GM19239 (cell line): ENCODE measurements at places on chromosomes 6 and 20.
A peak's percentile ranks its signal among the peaks of the same experiment; 100 is the strongest.

DNA sequence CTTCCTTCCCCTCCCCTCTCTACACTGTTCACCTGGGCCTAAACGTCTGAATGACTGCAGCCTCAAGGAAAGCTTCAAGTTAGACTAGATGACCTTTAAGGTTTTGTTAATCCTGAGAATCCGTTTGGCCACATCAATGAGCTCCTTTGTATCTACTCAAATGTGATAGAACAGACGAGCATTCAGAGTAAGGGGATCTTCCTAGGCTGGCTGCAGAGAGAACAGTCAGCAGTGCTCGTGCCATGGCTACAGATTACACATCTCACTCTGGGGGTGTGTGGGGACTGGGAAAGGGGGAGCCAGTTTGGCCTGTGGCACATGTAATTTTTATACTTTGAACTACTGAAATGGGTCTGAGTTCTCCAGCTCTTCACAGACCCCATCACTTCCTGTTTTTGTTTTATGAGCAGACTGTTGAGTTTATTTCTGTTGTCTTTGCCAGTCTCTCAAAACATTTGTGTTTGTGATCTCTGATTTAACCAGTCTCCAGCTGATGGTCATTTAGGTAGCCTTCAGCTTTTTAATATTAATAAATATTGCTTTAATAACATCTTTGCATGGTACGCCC lies 50.9 kb downstream of the KCNS1 start:
- DNase-seq, result no peak

DNA sequence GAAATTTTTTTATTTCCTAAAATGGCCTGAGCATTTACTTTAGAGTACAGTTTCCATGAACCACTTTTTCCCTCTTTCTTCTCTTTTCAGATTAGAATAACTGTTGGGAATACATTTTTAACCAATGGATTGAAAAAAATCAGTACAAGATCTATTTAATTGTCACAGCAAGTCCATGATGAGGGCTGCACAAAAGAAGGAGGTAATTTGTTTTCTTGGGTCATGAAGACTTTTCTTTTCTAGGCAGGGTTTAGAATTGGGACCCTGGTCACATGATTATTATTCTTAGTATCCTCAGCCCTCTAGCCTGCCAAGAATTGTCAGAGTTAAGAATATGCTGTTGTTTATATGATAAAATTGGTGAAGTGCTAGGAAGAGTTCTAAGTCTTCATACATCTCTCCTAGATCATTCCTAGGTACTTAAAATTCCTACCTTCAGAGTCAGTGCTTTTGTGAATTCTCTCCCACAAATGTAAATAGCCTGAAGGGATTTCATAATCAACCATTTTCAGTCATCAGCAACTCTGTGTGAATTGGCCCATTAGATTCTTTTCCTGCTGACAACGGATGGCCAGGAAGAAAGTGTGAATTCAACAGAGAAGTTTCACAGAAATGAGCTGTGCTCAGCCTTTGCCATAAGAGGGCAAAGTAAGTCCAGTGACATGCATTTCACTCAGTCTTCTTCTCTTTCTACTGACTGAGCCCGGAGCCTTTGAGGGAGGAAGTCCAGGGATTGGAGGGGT lies 32.4 kb upstream of the TPBG start:
- no peak for DNase-seq

DNA sequence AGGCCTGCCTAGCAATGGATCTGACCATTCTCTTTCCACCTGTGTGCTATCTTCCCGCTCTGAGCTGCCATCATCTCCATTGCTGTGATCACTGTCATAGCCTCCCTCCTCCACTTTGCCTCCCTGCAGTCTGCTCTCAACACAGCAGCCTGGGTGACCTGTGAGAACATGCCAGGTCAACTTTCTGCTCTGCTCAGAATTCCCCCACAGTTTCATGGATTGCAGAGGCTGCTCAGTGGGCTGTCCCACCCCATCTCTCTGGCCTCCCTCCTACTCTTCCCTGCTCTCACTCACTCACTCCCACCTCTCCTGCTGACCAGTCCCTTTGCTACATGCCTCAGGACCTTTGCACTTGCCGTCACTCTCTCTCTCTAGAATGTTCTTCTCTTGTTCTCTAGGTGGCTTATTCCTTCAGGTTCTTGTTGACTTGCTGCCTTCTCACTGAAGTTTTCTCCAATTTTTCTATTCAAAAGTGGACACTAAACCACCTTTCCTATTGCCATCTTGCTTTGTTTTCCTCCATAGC lies 159.9 kb downstream of the CD83 start:
- DNase-seq, result no peak

DNA sequence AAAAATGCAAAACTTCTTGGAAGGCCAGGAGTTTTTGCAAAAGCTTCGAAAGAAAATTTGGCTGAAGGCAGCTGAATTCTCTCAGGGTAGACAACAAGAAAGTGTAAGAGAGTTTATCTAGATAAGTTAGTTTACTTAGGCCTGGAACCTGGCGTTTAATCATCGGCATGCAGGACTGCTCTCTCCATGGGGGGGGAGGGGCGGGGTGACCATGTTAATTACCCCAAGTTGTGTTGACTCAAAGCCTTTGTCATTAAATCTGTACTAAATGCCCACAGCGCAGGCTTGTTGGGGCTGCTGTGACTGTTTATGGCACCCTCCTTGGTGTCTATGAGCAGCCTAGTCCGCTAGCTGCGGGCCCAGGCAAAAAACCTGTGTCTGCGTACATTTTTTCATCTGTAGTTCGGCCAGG lies 20.1 kb upstream of the ZNF451 start:
- DNase-seq, result no peak

GRCh38 chr6:110101885-110102284 lies 77.6 kb downstream of the WASF1 start:
- DNase-seq, result no peak

DNA sequence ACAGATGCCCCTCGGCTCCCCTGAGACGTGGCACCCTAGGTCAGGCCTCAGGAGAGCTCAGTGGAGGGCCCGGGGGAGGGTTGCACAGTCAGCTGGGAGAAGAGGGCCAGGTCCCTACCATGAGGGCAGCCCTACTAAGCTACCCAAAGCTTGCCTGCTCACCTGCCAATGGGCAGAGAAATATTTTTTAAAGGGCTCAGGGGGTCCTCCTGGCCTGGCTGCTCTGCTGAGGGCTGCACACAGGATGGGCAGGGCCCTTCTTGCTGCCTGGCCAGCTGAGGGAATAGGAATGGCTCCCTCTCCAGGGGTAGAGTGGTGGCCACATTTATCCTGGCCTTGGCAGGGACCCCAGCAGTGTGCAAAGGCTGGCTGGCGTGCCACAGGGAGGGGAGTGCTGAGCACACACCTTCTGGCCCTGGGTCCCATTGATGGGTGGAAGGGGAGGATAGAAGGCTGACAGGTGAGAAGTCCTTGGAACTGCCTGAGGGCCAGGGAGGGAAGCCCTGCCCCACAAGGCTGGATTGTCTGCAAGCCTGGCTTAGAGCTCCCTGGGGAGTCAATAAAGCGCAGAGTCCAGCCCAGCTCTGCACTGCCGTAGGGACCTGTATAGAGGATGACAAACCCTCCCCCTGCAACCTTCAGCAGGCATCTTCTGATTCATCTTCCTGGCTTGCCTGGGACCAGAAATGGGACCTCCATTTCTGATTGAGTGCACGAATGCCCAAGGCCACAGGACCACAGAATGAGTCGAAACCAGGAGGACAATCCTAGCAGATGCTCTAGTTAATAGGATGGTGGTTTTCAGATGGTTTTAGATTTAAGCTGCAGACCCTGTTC lies 62.1 kb downstream of the NOL4L start:
- DNase-seq, result no peak

GRCh38 chr6:100338090-100338489 lies 126.6 kb downstream of the SIM1 start:
- DNase-seq, result no peak

DNA sequence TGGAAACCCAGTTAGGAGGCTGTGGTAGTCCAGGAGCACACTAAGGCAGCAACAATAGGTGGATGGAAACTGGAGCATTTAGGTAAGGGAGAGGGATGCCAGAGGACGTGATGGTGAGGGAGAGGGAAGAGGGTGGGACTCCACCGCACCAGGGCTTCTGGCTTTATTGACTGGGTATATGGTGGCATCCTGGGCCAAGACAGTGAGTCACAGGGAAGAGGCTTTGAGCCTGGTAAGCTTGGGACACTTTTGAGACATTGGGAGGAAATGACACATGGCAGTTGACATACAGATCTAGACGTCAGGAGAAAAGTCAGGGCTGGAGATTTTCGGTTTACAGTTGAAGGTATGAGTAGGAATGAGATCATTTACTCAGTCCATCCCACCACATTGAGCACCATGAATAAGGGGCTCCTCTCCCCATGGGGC lies 14.9 kb downstream of the NT5E start:
- no peak for DNase-seq

- no peak for DNase-seq
These were observed 32.7 kb upstream of the MAP7 start for GRCh38 chr6:136582711-136583471.

DNA sequence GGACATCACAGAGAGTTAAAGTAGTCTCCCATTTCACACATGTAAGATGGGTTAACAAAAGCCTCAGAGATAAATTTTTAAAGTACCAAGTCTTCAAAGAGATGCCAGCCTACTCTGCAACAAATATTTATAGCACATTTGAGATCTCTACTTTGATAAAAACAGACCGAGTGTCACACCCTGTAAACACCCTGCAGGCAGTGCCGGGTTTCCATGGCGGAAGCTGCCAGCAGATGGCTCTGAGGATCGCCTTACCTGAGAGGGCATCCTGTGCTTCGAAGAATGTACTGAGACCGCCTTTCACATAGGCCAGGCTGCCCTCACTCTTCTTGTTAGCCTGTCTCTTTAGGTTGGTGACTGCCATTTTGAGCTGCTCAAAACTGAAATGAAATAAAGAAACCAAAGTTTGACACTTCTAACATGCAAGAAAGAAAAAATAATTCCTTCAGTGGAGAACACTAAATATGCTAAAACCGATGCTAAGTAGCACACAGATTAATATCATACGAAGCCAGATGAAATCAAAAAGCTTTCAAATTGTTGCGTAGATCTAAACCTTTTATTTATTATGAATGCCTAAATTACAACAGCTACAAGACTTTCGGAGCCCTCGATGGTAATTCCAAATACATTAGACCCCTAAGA lies 39.3 kb downstream of the HUS1B start:
- DNase-seq, result no peak

DNA sequence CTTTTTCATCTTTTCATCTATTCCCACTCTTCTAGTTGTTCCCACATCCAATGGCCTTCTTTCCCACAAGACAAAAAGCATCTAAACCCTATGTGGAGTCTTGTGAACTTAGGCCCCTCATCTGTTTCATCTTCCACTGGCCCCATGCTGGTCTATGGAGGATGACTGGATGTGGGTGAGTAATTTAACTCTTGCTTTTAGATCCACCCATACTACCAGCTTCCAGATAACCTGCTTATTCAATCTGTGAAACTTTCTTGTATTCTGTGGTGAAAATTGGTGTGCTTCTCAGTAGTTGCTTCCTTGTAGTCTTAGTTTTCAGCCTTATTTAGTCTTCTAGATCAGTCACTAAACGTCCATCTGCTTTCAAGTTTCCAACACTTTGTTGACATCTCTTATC lies 64.9 kb downstream of the OPN5 start:
- no peak for DNase-seq

DNA sequence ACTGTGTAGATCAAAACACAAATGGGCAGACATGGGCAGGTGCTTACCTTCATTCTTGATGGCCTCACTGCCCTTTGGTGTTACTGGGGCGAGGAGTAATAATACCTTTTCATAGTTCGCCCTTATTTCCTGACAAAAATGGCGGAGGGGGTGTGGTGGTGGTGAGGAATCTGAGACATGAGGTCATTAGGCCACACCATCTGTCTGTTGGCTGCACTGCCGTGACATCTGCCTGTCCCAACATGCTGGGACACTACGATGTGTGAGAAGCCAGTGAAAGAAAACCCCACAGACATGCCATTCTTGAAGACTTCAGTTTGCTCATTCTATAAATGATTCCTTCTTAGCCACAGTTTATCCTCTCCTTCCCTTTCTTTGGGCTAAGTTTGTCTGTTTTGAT lies 13.4 kb upstream of the MAPRE1 start:
- DNase-seq, result no peak

- no peak for DNase-seq
These were observed 150.8 kb upstream of the RNF24 start for GRCh38 chr20:4165984-4166725.

- no peak for DNase-seq
These were observed 1.7 kb upstream of the KIZ start for GRCh38 chr20:21124190-21124589.

DNA sequence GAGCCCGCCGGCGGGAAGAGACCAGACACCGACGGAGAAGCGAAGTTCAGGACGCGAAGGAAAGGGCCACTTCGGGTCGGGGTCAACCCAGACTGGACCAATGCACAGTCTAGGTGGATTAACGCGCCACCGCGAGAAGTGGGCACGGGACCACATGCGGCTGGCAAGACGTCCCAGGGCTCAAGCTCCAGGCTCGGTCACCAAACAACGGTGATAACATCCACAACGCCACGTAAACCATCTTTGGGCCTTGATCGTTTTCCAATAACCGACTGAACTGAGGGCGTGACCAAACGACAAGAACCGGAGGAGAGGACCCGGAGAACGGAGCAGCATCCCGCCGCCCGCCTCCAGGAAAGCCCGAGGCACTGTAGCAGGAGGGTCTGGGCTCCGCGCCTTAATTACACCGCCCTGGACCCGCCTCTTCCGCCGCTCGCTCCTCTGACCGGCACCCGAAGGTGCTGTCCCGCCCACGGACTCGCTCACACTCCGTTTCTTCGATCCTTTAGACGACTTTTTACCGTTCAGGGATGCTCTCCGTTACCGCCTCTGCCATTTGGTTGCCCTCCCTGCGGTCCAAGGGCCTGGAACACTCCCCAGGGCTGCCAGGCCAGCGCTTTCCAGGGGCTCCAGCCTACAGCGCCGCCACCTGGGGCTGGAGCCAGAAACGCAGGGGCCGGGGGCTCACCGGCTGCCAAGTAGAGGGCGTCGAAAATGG lies 44.1 kb downstream of the DPPA5 start:
- DNase-seq, result peak; percentile 83

GRCh38 chr6:116389357-116389756 lies 18.6 kb downstream of the DSE start:
- no peak for DNase-seq

- no peak for DNase-seq
These were observed 401.7 kb downstream of the ZFAND3 start for GRCh38 chr6:38221251-38221650.

- DNase-seq, result no peak
These were observed at the start of gene DNAH8 for GRCh38 chr6:38715016-38715689. TSS of gene DNAH8 (plus strand) at chr6:38715311. CDS start at chr6:38722810, 7,499 bp downstream.

DNA sequence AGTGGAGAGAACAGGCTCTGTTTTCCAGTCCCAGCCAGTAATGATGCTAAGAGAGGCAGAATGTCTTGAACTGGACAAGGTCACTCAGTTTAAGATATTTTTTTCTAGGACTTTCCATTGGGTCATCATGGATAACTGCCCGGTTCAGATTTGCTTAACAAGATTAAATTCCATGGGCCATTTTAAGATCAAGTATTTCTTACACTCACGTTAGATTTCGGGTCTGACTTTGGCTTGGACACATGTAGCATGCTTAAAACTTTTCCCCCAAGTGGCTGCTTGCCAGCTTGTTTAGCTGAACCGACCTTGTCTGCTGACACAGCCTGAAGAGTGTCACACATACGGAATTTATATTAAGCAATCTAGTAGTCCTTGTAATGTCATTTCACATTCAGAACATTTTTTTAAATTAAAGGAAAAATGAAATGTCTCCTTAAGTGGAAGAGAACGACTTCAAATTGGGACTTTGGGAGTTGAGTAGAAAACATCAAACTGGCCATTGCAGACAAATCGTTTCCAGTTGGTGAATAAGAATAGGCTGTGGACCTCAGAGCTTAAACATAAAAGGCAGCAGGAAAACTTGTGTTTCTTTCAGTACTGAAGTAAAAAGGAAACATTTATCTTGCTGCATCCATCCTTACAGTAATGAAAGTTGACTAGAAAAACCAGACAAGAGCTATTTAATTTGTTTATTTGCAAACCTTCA lies 29.0 kb downstream of the ARMC2 start:
- no peak for DNase-seq
